ENCODE measurements at places on chromosomes 4 and X.

DNA sequence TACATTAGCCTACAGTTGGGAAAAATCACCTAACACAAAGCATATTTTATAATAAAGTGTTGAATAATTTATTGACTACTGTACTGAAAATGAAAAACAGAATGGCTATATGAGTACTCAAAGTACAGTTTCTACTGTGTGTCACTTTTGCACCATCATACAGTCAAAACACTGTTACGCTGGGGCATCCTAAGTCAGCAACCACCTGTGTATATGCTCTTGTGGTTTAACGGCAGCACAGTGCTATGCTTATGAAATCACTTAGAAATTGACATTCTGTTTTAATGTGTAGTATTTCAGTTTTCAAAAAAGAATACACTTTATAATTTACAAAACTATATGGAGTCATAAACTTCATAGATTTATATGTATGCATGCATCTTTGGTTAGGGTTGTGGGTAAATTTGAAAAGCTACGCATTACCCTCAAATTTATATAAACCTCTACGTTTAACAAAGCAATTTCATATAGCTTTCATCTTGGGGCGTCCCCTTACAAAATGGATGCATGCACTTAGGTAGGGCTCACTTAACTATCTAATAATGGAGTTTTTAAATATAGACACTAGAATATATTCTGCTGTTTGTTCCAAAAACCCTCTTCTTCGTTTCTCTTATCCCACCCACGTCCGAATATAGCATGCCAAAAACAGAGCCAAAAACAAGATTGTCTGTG, 690 bp upstream of the NEIL3 start:
- no peak for DNase-seq

DNA sequence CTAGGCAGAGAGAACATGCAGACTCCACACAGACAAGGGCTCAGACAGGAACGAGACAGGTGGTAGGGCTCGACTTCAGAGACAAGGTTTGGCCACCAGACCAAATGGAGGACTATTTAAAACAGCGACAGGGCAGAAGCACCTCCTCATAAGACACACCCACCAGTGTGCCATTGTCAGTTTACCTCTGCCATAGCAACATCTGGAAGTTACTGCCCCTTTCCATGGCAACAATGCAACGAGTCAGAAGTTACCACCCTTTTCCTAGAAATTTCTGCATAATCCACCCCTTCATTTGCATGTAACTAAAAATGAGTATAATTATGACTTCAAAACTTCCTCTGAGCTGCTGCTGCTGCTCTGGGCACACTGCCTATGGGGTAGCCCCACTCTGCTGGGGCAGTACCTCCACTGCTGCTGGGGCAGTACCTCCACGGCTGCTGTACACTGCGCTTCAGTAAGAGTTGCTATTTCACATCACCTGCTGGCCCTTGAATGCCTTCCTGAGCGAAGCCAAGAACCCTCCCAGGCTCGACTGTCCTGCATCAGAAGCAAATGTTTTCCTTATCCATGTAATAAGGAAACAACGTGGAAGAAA, 2222.3 kb upstream of the AGA start:
- no peak for DNase-seq

GRCh38 chr4:172147687-172148086, 334.5 kb downstream of the GALNTL6 start:
- no peak for DNase-seq

DNA sequence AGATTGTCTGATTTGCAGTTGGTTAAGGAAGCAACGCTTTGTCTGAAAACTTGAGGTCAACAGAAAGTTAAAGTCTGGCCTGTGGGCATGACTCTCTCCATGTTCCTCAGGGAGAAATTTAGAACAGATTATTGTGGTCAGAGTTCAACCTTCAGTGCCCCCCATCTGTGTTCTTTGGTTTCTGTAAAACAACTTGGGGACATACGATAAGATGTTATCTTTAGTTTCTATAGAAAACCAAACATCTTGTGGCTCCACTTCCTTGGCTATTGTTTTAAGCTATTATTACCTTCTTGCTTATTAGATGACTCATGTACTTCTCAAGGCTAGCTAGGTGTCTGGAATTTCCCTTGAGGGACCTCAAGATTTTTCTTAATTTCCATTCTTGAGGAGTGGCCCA, 507.7 kb downstream of the PDHA2 start:
- DNase-seq = no peak

GRCh38 chr4:110128472-110128919, 69.9 kb downstream of the ELOVL6 start:
- DNase-seq = no peak

GRCh38 chr4:143184217-143184502, 557 bp upstream of the USP38 start:
- DNase-seq = no peak

DNA sequence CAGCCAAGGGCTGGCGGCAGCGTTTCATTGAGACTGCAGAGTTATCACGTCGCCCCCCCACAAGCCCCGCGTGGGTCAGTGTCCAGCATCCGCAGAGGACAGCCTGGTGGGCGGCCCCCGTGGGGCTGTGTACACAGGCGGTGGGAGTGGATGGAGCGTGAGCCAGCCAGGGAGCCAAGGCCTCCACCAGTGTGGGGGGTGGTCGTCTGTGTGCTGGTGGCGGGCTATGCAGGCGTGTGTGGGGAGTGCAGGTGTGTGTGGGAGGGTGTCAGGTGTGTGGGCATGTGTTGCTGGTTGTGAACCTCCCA, 56.5 kb upstream of the NKX1-1 start:
- no peak for DNase-seq

GRCh38 chr4:119550857-119551532, 77.6 kb downstream of the PDE5A start:
- DNase-seq = no peak
